B cell (primary cell): ENCODE measurements at places on chromosomes 1 and 21. TPM values are rescaled to one million over a fixed set of nuclear protein-coding genes. Genes with fewer than 3 reads are reported as not detected.

Gene EXO1
- 1.2 and 1.6 TPM in 2 replicates for total RNA-seq

Gene THEM5
- not detected in 2 replicates for total RNA-seq

Gene OVAAL
- not detected in 2 replicates for total RNA-seq

Gene SRGAP2
- total RNA-seq = 83.2 and 88.5 TPM in 2 replicates

Gene MAP3K7CL
- total RNA-seq = 8.9 and 10.1 TPM in 2 replicates

- DNase-seq = peak; percentile 10
These were observed 63.0 kb downstream of the NR5A2 start for GRCh38 chr1:200090252-200091159.

DNA sequence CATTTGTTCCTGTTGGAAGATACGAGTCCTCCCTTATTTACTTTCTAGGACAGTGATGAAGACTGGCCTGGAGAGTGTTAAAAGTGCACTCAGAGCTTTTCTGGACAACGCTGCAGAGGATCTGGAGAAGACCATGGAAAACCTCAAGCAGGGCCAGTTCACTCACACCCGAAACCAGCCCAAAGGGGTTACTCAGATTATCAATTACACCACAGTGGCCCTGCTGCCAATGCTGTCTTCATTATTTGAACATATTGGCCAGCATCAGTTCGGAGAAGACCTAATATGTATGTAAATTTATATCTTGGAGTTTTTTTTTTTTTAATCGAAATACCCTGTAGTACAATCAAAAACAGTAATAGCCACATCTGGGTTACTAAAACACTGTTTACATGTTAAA is 190.5 kb downstream of the ZP4 start:
- DNase-seq = no peak

GRCh38 chr1:9126511-9126910 is 2.4 kb downstream of the GPR157 start:
- DNase-seq = no peak

GRCh38 chr1:14778541-14778897 is 180.0 kb downstream of the KAZN start:
- DNase-seq = no peak

DNA sequence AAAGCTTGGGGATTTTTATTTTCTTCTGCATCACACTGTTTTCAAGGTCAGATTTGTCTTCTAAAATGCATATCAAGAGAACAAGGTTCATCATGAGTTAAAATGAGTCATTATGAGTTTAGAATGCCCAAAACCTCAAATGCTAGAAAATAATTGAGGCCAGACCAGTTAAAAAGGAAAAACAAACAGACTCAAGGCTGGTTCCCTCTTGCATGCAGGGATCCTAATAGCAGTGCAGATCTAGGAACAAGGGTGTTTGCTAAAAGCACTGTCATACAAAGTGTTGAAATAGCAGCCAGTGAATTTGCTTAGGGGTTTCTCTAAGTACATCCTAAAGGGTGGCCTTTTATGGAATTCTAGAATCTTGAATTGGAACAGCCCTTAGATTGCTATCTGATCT is 15.3 kb downstream of the BEND5 start:
- no peak for DNase-seq

GRCh38 chr1:37274938-37275631 is 199.3 kb upstream of the ZC3H12A start:
- DNase-seq = no peak

DNA sequence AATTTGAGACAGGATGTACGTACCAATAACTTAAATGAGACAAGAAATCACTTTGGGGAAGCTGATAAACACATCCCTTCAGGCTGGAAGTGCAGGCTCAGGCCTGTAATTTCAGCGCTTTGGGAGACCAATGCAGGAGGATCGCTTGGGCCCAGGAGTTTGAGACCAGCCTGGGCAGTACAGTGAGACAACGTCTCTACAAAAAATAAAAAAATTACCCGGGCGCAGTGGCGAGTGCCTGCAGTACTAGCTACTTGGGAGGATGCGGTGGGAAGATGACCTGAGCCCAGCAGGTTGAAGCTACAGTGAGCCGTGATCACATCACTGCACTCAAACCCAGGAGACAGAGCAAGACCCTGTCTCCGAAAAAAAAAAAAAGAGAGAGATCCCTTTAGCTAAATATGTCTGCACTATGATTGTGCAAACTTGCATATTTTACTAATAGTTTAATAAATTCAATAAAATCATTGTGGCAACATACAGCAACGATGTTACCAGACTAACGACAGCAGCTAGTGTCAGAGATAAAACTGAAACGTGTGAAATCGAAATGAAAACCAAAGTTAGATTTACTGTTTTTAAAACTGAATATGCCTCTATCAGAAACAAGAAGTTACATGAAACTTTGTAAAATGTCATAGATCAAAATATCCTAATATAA is 54.7 kb downstream of the CD2 start:
- DNase-seq = no peak
